ENCODE measurements at places on chromosomes 16 and 17.
A peak's percentile ranks its signal among the peaks of the same experiment; 100 is the strongest.

DNA sequence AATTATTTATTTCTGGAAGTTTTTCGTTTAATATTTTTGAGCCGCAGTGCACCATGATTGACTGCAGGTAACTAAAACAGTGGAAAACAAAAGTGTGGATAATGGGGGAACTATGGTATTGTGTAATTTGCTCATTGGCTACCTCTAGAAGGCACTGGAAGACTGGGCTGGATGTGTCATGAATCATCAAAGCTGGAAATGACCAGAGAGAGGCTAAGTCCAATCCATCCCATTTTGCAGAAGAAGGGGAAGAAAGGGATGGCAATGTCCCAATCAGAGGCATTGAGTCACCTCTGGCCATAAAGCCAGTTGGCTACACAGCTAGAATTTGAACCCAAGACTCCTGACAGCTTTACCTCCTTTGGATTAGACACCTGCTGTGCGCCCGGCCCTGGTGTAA, 29.3 kb downstream of the GLP2R start:
- DNase-seq, result no peak

- no peak for DNase-seq
These were observed 15.5 kb downstream of the UNKL start for GRCh38 chr16:1398826-1399581.

- DNase-seq, result peak; percentile 73
These were observed 11.4 kb upstream of the TCAP start for GRCh38 chr17:39653662-39654331.

- no peak for DNase-seq
These were observed 25.3 kb downstream of the MGRN1 start for GRCh38 chr16:4649744-4650442.

- no peak for DNase-seq
These were observed 4.5 kb downstream of the CDH5 start for GRCh38 chr16:66370786-66371684.

- DNase-seq, result peak; percentile 33
These were observed 97.3 kb downstream of the SDK2 start for GRCh38 chr17:73546770-73547536.

DNA sequence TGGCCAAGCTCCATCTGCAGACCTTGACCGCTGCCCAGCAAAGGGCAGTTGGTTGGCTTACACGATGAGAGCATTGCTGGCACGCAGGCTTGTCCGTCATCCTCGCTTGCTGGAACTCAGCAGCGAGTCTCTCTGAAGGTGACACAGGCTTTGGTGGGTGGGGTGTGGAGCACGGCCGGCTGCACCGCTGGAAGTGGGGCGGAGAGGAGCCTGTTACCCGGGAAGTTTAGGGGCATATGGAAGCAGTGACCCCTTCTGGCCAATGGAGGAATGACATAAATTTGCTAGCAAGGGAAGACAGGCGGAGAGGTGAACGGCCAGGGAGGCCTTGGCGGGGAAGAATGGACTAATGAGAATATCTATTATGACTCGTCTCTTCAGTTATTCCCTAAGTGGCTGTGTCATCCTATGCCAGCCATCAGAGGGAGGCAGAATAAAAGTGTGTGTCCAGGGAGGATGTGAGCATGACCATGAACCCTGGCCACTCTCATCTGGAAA, 65.9 kb upstream of the SDK2 start:
- DNase-seq, result peak; percentile 61

- DNase-seq, result no peak
These were observed 66.7 kb downstream of the RPH3AL start for GRCh38 chr17:285751-286422.

DNA sequence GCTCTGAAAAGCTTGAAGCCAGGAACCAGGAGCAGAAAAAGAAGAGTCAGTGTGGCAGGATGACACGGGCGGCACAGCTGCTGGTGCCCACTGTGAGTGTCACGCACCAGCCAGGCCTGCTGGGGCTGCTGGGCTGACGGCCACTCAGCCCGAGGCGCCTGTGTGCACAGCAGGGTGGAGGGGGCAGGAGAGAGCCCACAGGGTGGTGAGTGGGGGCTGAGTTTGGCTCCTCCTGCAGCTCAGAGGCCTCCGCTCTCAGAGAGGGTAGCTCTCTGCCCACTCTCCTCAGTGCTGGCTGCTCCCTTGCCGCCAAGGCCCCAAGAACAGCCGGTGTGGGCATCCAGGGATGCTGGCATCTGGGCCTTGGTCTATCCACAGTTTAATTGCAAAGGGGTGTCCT, 59.6 kb downstream of the GSG1L start:
- DNase-seq, result no peak

DNA sequence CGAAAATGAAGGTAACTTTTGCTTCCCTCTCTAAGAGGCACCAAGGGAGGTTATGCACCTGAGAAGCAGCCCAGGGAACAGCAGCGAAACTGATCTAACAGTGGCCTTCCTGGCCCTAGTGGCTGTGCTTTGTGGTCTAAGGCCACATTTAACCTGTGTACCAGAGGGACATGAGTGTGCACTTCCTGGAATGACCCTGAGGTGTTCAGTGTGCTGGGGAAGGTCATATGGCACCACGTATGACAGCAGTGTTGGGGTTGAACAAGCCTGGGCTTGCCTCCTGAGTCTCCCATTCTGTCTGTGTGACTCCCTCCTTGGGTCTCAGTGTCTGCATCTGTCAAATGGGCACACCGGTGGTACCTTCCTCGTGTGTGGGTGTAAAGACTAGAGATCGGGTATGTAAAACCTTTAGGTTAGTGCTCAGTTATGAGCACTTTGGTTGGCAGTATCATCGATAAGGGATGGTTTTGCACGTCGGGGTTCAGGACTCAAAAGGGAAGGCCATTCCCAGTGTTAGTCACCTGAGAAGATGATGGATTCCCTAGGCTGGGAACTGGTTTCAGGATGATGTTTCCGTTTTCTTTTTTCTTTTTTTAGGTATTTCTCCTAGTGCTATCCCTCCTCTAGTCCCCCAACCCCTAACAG, 31.9 kb downstream of the PLCG2 start:
- DNase-seq, result no peak

DNA sequence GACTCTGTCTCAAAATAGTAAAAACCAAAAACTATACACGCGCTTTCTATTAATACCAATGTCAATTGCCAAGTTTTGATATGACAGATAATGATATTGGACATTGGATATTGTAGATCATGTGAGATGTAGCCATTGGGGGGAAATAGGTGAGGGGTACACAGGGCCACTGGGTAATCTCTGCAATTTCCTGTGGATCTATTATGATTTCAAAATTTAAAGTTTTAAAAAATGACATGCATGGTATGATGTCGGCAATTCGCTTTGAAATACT, 266.0 kb downstream of the PARN start:
- DNase-seq, result no peak

GRCh38 chr16:24846548-24847357, 990 bp downstream of the SLC5A11 start:
- DNase-seq, result no peak

DNA sequence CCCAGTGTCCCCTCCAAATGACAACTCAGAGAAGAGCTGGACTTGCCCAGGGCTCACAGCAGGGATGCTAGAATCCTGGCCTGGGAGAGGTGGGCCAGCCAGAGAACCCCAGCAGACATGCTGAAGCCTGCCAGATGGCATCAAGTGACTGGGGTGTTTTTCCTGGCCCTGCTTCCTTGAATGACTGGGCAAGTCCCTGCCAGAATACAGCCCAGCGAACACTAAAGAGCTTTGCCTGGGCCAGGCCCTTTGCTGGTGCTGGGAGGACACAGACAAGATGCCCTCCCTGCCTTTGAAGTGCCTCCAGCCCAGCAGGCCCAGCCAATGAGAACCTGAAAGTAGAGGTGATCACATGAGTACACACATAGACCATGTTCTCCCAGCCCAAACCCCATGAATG, 11.5 kb downstream of the ZNF319 start:
- DNase-seq, result no peak

All from CD4-positive, alpha-beta T cell treated with Interleukin-6 at 100 ng/mL for 8 hours (primary cell).